ENCODE measurements at places on chromosomes 3 and 15.

DNA sequence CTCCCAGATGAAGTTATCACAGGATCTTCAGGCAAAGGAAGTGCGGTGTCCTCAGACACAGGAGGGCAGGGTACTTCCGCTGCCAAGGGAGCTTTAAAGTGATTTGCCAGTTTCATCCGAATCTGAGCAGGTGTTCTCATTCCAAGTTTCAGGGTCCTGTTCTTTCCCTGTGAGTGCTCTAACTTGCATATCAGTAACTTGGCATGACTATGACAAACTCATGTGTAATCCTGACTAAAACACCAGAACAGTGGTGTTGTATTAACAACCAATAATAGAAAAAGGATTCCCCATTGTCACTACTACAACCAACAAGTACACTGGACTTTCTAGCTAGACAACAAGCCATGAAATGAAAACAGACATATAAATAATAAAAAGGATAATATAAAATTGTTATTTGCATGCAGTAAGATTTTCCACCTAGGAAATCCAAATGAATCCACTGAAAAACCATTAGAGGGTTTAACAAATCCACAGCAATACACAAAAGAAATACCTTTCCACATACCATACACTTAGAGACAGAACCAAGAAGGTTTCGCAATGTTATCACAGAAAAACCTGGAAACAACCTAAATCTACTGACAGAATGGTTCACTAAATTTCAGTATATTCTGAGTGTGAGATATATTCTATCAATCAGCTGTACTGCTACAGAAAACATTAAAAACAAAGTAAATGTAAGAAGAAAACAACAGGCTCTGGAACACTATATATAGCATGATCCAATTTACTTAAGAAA lies 40.9 kb upstream of the RPL35A start:
- no peak for DNase-seq

DNA sequence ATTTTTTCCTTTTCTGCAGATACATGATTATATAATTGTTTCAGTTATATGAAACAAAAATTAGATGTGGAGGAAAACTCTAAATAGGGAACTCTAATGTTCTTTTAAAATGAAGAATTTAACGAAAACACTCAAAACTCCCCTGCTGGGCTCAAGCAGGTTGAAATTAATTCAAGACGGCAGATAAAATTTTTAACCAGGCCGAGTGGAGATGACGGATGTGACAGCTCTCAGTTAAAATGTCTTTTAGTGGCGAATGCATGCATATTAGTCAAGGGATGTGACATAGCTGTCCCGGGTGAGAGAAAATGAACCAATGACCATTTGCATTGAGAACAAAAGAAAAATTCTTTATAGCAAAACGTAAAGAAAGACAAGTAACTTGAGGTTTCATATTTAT lies 110.1 kb downstream of the ROBO2 start:
- no peak for DNase-seq

DNA sequence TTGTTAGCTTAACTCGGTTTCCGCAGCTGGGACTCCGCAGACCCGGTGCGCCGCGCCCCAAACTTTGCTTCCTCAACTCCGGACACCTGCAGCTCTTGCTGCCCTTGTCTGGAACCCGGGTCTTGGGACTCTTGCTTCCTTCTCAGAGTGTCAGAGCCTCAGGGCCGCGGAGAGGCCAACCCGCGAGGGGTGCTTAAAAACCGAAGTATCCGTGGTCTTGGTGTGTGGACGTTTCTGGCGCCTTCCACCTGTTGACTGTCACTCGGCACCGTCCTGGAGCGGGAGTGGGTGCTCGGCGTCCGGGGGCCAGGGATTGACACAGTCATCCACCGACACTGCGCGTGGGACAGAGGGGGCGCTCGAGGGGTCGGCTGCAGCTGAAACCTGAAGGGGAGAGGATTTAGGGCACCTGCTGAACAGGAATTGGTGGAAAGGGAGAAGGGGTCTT lies 386 bp downstream of the SQOR start:
- peak; percentile 54 for DNase-seq

DNA sequence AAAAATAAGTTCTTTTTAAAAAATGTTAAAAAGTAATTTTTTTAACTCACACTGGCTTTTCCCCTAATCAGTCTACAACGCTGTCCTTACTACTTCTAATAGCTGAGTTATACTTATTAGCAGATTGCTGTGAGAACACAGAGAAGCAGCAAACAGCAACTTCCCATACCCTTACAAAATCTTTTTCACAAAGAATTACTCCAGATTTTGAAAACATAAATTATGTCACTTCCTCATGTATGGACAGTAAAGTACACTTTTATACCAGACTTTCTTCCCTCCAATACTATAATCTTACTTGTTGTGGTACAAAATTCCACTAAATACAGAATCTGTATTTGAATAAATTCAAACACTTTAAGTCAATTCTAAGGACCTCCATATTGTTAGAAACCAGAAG lies 2.1 kb downstream of the PHC3 start:
- no peak for DNase-seq

DNA sequence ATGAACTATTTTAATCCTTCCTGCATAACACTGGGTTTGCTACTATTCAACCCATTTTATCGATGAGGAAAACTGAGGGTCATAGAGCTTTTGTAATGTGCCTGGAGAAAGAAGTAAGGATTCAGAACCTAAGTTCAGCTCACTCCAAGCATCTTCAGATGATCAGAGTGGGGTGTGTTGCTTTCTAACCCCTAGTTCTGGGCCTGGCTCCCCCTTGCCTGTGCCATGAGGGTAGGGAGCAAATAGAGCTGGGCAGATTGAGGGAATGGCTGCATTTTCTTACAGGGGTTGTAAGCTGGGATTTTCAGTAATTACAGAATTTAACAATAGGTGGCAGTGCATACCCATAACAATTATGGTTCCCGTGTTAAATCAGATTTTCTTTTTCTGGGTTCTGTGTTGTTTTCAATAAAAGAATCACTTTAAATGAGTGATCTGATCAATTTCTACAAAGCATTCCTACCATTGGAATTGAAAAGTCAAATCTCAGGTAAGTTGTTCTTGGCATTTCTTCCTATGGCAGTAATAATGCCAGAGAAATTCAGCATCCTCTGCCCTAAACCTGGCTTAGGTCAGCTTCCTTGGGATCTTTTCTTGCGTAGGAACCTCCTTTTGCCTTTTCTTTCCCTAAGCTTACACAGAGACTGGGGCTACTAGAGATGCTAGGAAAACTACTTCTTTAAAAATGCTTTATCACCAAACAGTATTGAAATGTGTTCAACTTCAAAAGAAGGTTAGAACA lies 103.8 kb upstream of the IL12A start:
- DNase-seq: no peak

GRCh38 chr3:171169443-171169842 lies 142.9 kb upstream of the SLC2A2 start:
- DNase-seq: no peak

GRCh38 chr3:15470849-15471248 lies 43.5 kb downstream of the EAF1 start:
- DNase-seq: no peak

DNA sequence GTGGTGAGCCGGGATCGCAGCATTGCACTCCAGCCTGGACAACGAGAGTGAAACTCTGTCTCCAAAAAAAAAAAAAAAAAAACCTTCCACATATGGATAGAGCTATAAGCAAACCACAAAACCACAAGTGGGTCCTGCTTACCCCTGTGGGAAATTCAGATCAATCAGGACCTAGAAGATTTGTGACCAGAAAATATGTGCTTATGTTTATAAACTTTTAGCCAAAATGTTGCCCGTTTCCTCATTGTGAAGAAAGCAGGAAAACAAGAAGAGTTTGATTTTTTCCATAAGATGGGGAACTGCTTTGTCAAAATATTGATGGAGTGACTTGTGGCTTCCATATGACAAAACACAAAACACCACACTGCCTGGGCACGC lies 3.4 kb upstream of the SLC25A38 start:
- no peak for DNase-seq

DNA sequence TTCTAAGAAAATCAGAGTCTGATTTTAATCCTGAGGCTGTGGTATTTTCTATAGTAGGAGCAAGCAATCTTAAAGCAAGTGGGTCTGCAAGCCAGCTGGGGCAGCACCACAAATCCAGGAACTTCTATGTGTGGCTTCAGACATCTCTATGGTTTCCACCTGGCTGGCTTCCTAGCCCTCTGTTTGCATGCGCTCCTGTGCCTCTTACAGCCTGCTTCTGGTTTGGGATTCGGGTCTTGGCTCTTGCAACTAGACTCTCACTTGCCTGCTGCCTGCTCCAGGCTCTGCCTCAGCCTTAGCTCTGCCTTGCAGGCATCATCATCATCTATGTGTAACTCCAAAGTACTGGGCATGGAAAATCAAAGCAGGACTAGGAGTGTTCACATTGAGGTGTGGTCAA lies 43.4 kb downstream of the MINDY4B start:
- DNase-seq: no peak

GRCh38 chr15:61379005-61379404 lies 149.9 kb upstream of the RORA start:
- no peak for DNase-seq

- no peak for DNase-seq
These were observed 30.4 kb downstream of the TMEM212 start for GRCh38 chr3:171873580-171873979.

DNA sequence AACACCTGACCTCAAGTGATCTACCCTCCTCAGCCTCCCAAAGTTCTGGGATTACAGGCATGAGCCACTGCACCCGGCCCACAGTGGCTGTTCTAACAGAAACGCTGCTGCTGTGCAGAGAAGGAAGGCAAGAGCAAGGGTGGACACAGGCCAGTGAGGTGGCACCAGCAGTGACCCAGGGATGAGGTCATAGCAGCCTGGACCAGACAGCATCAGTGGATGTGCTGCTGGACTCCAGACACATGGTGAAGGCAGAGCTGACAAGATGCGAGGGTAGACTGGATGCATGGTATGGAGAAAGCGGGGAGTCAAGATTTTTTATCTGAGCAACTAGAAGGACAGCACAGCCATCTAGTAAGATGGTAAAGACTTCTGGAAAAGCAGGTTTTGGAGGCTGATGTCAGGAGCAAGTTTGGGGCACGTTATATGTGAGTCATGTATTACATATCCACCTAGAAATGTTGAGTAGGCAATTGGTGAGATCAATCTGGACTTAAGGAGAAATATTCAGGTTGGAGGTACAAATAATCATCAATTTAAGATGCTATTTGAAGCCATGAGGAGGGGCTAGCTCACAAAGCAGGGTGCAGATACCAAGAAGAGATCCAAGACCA lies 22.1 kb upstream of the TJP1 start:
- DNase-seq: no peak

GRCh38 chr3:85935171-85935570 lies 976.4 kb downstream of the CADM2 start:
- no peak for DNase-seq

GRCh38 chr15:26325495-26325894 lies 447.4 kb downstream of the GABRB3 start:
- DNase-seq: no peak

- DNase-seq: no peak
These were observed 53.0 kb upstream of the DAZL start for GRCh38 chr3:16658004-16658924.

DNA sequence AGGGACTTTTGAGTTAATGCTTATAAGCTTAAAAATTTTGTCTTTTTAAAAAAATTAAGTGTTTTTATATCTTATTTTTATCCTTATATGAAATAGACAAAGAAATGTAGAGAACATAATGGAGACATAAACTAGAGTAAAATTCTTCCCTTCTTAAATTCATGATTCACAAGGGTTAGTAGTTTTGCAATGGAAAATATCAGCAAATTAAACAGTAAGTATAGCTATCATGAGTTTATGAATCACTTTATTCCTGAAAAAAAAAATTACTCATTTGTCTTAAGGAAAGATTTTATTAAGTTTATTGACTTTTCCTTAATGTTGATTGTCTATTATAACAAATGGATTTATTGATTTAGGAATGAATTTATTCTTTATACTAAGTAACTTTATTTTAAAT lies 4.3 kb downstream of the ATP6V1A start:
- no peak for DNase-seq

- no peak for DNase-seq
These were observed 11.1 kb upstream of the MUC20 start for GRCh38 chr3:195709676-195710085.

DNA sequence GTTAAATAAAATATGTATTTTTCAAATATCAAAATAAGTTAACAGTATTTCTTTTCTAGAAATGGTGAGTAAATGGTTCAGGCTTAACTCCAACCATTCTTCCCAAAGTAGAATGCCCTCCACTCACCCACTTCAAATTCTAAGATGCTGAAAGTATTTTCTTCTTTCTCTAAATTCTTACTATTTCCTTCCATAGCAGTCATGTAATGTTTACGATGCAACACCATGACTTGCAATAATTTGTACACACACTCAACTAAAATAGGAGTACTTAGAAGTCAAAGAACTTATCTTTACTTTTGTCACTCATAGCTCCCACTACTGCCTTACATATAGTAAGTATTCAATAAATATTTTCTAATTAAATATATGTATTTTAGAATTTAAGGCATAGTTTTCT lies 65.0 kb downstream of the AQR start:
- DNase-seq: no peak

GRCh38 chr15:23663232-23663631 lies 15.6 kb upstream of the MAGEL2 start:
- DNase-seq: no peak

GRCh38 chr3:72756900-72757299 lies 91.3 kb downstream of the SHQ1 start:
- peak; percentile 50 for DNase-seq

DNA sequence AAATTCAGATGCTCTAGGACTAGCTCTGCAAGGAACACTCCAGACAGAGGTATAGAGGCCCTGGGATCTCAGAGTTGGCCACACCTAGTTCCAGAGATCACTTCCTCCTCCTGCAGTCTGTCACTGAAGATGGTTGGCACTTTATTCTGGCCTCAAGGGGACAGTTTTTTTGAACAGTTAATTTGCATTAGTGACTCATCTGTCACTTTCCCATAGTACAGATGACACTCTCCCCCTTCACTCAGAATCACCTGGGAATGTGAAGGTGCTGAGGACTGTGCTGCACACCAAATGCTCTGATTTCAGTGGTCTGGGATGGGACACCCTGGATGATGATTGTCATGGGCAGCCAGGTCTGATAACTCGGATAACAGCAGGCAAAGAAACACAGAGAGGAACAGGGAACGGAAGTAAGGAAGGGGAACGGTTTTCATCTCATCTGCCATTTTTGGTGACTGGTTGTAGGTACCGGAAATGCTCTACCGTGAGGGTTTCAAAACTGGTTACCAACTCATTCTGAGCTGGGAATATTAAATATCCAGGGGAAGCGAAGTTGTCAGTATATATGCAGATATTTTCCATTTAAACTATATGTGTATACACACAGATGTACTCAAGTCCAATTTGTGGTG lies 232.5 kb upstream of the ST8SIA2 start:
- no peak for DNase-seq

DNA sequence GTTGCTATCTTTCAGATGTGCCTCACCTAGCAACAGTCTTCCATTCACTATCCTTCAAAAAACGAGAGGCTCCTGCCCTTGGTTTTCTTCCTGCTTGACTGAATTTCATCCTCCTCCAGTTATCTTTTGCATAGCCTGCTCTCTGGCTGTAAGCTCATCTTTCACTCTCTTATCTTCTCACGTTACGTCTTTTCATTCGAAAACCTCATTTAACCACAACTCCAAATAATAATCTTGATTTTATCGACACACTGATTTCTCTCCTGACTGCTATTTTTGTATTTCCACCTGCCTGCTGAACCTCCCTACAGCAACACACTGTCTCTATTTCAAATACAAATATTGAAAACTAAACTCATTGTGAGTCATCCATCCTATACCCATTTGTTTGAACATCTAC lies 230.7 kb upstream of the TMC3 start:
- no peak for DNase-seq

All from thymus (tissue), 14 donors.